T47D (cell line): ENCODE measurements at places on chromosomes 3 and 15.

DNA sequence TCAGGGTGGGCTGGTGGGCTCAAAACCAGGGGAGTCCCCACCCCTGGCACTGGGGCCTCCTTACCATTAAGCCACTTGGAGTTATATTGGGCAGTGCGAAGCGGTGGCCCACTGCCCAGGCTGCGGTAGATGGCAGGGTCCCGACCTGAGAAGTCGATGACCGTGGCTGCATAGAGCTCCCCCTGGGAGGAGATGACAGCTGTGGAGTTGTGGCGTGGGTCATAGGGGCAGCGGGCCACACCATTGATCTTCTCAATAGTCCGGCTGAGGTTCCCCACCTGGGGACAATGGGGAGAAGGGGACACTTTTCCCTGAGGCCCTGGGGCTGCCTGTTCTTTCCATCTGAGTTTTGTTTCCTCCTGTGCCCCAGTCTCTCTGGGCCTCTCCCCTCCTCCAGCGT lies 99.8 kb downstream of the SEMA5B start:
- no peak for DNase-seq

DNA sequence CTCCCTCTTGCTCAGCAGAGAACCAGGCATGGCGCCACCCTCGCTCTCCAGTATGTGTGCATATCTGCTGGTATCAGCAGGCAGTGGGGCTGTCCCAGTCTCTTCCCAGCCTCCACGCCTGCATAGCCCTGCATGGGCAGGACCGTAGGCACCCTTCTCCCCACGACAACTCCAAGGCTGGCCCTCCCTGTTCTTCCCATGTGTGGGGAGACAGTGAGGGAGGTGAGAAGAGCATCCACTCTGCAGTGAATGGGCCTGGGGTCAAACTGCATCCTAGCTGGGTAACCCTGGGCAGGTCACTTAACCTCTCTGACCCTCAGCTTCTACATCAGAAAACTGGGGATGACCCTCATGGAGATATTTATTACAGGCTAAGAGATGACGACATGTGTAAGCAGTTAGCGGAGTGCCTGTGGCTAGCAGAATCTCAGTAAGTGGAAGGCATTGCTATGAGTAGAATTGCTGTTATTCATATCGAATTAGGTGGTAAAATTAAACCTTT lies 13.3 kb upstream of the SSUH2 start:
- DNase-seq = no peak

DNA sequence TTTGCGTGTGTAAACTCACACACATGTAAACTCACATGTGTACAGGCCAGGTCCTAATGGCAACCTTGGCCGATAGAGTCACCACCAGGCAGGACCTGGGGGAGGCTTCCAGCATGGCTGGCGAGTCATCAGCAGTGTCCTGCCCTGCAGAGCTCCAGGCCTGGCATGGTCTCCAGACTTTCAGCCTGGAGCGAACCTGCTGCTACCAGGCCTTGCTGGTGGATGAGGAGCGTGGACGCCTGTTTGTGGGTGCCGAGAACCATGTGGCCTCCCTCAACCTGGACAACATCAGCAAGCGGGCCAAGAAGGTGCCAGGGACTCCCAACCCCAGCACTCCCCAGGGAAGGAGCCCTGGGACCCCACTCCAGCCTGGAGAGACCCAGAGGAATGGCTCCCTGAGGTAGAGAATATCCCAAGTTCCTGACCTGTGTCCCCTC lies 1.0 kb downstream of the SEMA3B start:
- DNase-seq = no peak

DNA sequence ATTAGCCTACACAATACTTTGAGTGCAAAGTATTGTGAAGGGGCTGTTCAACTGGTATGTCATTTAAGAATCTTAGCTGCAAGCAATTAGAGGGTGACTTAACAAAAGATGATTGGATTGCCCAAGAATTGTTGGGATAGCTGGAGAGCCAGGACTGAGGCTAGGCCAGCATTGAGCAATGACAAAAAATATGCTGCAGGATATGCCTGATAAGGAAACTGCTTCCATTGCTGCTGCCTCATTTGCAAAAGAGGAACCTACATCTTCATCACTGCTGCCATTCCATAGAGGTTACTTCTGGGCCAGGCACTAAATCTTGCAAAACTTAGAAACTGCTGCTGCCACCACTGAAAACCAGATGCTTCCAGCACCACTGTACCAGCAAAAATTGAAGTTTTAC lies 108.0 kb upstream of the TBC1D5 start:
- no peak for DNase-seq

DNA sequence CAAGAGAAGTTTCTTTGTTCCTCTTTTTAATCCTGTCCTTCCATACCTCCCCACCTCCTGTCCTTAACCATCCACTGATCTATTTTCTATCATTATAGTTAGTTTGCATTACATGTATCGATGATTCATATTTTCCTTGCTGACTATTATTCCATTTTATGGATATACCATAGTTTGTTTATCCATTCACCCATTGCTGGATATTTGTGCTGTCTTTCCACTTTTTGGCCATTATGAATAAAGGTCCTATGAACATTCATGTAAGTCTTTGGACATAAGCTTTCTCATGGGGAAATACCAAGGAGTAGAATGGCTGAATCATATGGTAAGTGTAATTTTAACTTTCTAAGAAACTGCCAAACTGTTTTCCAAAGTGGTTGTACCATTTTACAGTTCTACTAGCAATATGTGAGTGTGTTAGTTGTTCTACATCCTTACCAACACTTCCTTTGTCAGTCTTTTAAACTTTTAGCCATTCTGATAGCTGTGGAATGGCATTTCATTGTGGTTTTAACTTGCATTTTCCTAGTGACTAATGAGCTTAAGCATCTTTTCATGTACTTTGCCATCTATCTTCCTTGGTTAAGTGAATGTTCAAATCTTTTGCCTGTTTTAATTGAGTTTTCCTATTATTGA lies 11.7 kb downstream of the ATP6V1A start:
- DNase-seq = no peak

DNA sequence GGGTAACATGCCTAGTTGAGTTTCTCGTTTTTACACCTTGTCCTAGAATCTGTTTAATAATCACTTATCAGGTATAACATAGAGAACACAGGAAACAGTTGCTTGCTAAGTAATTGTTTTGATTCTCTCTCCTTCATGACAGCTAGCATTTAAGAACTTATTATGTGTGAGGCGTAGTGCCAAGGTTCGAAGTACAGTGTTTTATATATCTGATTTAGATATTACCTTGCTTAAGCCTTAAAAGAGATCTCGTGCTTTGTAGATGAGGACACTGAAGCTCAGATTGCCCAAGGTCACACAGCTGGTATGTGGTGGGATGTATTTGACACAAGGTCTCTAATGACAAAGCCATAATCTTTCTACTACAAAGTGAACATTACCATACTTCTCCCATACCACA lies 29.0 kb upstream of the IFT57 start:
- DNase-seq = no peak

GRCh38 chr3:39812537-39812936 lies 3.1 kb downstream of the MYRIP start:
- DNase-seq = peak; percentile 62

DNA sequence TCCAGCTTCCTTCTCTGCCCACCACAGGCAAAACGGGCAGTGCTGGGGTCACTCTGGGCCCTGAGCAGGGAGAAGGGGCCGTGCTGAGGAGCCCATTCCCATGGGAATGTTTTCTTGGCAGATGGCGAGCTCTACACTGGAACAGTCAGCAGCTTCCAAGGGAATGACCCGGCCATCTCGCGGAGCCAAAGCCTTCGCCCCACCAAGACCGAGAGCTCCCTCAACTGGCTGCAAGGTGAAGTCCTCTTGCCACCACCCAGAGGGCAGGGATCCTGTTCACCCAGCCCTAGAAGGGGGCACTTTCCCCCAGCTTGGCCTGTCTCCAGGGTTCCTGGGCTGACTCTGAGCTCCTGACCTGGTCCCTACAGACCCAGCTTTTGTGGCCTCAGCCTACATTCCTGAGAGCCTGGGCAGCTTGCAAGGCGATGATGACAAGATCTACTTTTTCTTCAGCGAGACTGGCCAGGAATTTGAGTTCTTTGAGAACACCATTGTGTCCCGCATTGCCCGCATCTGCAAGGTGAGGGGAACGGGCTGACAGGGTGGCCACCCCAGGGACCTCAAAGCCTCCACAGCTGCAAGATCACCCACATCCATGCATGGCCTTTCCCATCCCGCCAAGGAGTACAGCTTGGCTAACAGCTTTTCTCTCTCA lies 12.4 kb downstream of the CIB1 start:
- peak; percentile 82 for DNase-seq

DNA sequence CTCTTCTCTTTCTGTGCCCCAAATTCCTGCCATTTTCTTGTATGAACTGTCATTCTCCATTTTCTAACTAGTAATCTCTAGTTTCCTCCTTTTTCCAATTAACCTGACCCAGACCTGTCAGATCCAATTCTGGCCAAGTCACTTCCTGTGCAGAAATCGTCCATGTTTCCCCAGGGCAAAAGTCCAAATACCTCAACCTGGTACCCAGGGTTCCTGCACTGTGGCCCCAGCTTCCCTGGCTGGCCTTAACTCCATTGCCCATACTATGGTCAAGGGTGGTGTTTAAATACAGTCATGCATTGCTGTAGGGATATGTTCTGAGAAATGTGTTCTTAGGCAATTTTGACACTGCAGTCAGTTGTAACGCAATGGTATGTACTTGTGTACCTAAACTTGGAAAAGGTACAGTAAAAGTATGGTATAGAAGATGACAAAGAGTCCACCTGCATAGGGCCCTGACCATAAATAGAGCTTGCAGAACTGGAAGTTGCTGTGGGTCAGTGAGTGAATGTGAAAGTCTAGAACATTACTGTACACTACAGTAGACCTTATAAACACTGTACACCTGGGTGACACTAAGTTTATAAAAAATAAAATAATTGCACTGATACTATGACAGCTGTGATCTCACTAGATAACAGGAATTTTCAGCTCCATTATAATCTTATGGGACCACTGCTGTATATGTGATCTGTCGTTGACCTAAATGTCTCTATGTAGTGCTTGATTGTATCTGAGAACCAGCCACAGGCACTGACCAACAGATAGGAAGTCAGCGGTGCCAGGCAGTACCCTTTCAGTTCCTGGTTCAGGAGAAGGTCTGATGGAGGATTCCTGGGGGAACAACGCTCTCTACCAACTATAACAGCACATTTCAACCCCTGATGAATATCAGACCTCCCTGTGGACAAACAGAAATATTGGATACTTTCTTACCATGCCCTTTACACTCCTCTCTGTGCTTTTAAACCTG lies 336.1 kb upstream of the PROK2 start:
- peak; percentile 27 for DNase-seq

DNA sequence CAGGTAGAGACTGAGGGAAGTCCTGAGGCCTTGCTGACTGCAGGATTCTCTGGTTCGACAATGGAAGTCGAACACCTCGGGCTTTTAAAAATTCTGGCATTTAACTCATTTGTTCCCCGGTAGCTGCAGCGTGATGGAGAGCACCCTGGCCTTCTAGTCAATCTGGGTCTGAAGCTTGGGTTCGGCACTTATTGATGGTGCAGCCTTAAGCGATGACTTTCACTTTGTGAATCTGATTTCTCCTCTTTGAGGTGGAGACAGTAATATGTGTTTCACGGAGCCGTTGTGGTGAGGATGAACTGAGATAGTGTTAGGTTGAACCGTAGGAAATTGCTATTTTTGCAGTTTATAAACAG lies 621 bp upstream of the PARP6 start:
- DNase-seq = no peak

DNA sequence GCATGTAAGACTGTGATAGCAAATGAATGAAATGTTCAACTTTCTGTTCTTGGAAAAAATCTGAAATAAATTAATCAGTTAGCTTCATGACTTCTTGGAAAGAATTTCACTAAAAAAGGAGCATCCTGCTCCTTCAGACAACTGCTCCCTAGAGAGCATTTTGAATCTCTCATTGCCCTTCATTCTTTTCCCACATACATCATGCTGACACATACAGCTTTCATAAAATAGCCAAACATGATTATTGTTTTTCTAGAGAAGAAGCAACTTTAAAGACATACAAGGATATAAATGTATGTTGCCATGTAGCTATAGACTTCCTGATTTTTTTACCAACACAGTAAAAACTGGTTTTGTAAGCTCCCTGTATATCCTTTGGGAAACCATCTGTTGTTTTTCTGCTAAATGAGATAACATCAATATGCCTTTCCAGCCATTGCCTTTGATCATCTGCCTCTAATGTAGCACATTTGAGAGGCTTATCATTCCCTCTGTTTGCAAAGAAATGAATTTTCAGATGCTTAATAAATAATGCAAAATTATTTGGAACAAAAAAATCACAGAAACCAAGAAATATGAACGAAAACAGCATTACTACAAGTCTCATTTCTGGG lies 248.2 kb upstream of the GPR149 start:
- no peak for DNase-seq

GRCh38 chr3:182078316-182078715 lies 366.6 kb downstream of the SOX2 start:
- no peak for DNase-seq

GRCh38 chr3:195829897-195830254 lies 18.1 kb upstream of the MUC4 start:
- no peak for DNase-seq

DNA sequence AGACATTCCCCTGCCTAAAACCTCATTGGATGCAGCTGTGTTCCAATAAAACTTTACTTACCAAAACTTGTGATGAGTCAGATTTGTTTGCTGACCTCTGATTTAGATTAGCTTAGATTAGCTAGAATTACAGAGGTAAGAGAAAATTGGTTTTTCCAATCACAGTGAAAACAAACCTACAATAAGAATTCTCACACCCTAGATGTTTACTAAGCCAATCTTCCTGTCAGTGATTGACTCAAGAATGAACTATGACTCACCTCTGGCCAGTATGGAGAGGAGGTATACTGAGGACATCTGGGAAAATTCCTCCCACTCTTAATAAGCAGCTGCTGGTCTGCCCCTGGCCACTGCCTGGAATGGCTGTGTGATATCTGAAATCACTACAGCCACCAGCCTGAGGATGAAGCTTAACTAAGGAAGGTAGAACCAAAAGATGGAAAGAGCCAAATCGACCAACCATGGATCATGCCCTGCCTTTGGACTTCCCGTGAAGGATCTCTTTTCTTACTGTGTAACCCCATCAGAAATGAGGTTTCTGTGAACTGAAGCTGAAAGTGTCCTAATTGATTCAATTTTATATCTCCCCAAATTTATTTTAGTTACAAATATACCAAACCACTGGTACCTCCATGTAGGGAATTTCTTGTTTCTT lies 19.0 kb upstream of the GHSR start:
- DNase-seq = no peak

DNA sequence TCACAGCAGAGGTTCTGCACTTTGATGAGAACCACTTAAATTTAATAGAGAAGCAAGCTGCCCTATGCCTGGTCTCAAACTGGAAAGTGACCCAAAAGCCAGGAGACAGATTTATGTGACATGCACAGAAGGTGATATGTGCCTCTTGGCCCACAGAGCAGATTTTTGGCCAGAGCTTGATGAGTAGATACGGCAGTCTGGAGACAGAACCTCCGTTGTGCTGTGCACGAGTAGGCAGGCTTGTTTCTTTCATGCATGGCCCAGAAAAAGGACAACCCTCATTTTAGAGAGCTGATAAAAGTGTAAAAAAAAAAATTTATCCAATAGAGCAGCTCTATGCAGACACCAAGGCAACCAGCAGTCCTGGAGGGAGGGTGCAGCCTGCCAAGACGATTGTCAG lies 423.1 kb downstream of the CNTN6 start:
- DNase-seq = no peak
